Hepatocyte (in vitro differentiated cells): ENCODE measurements at places on chromosomes 7 and 10. TPM values are rescaled to one million over a fixed set of nuclear protein-coding genes. Genes with fewer than 3 reads are reported as not detected.

Gene FAM25G
- polyA plus RNA-seq = 0.57 TPM in 1 of 2 replicates, not detected in the other

Gene RUFY2
- 9.4 and 11.5 TPM in 2 replicates for polyA plus RNA-seq

Gene TWIST1
- 21.2 and 24.7 TPM in 2 replicates for polyA plus RNA-seq

Gene PLEKHS1
- polyA plus RNA-seq = not detected in 2 replicates

DNA sequence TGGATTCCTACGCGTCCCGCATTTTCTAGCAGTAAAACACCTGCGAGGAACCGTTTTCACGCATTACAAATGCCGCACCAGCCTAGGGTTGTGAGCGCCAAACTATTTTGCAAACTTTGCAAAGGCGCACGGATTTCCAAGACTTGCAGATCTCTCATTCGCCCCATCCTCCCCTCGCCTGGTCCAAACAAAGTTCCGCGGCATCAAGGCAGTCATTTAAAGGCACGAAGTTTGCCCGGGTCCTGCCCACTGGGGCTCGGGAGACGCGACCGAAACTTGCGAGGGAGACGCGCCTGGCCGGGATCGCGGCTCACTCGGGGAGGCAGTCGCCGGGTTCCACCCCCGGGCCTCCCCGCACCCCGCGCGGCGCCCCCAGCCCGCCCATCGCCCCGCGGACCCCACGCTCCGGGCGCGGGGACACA, 613 bp downstream of the USP6NL start:
- H3K36me3 ChIP-seq = no peaks in the 10 kb centered on the region
- peak overlapping the region; percentile 95 for H3K4me3 ChIP-seq
- no peaks in the 10 kb centered on the region for H3K27me3 ChIP-seq
- peak; percentile 47 for DNase-seq
- H3K4me1 ChIP-seq = peaks cover 9% of the 10 kb centered on the region
- H3K27ac ChIP-seq = peak overlapping the region; percentile 96

DNA sequence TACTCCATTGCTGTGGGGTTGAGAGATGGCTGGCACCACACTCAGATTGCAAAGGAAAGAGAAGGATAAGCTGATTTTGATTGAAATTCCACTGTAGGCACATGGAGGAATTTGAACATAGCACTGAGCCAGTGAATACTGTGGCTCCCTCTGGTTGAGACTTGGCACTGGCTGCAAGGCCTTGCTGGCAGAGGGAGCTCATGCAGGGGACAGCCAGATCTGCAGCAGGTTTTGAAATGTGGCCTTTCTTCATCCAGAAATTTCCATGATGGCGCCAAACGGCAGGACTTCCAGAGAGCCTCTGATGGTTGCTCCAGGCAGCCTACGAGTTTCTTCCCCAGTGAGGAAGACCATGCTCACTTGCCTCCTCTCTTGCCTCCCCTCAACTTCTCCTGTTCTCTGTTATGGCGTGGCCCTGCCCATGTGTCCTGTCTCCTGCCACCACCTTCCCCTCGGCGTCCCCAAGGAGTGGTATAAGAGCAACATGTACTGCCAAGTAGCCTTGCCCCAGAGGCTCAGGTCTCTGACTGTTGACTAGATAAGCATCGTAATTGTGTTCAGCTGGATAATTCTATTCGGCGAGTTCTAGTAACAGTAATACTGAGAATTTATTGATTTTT, 265.6 kb downstream of the CCDC3 start:
- H3K27ac ChIP-seq = no peak overlapping the region
- no peak for DNase-seq
- no peak overlapping the region for H3K4me3 ChIP-seq
- H3K27me3 ChIP-seq = no peaks in the 10 kb centered on the region

- no peaks in the 10 kb centered on the region for H3K36me3 ChIP-seq
- H3K4me3 ChIP-seq = no peak overlapping the region
- H3K27me3 ChIP-seq = no peaks in the 10 kb centered on the region
- no peaks in the 10 kb centered on the region for H3K4me1 ChIP-seq
Observed at GRCh38 chr10:5396556-5397300, 7.9 kb downstream of the TUBAL3 start.

- DNase-seq = no peak
- H3K27ac ChIP-seq = no peak overlapping the region
- no peak overlapping the region for H3K4me3 ChIP-seq
Observed at GRCh38 chr10:1509011-1509530, 228.3 kb downstream of the ADARB2 start.

DNA sequence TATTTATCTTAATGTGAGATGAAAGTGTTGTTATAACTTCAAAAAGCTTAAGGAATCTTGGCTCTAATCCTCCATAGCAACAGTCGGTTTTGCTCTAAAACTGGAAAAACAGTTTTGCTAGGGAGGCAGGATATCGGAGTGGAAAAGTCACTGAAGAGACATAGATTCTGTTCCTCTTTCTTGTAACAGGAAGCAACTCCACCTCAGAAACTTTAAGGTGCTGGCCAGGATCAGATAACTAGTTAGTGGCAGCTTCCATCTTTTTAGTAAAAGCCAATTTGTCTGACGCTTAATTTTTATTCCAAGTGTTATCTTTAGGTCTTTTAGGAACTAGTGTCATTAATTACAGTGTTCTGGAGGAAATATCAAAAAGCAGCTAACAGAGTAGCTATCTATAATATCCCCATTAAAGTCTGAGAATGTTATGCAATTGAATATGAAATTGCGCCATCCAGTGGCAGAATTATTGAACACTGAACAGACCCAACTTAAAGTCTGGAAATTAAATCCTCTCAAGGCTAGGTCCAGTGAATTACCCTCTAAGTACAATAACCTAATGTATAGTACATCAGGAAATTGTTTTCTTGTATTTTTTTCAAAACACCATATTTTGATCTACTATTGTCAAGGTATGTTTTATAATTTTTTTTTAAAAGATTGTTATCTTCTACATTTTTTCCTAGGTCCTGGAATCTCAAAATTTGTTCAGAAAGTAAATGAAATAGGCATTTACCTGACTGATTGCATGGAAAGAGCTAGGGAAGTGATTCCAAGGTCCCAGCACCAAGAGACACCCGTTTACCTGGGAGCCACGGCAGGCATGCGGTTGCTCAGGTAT, 65.9 kb upstream of the CC2D2B start:
- peak; percentile 60 for DNase-seq
- no peak overlapping the region for H3K27ac ChIP-seq
- no peaks in the 10 kb centered on the region for H3K36me3 ChIP-seq

DNA sequence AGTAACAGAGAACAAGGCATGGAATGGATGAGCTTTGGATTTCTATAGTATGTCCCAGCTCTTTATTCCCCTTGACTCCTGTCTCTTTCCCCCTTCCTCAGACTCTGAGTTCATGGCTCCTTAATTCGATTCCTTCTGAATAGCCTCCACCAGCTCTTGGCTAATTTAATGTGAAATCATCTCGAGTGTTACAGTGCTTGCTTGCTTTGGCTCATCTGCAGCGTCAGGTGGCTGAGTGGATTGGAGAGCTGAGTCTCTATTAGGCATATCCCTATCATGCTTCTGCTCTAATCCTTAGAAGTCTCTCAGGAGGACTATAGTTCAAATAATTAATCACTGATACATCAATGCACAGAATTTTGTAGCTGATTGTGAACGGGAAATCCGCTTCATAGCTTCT, 134.6 kb downstream of the LRRC4 start:
- H3K27me3 ChIP-seq = no peaks in the 10 kb centered on the region
- H3K36me3 ChIP-seq = no peaks in the 10 kb centered on the region
- H3K4me3 ChIP-seq = no peak overlapping the region
- H3K27ac ChIP-seq = peak overlapping the region; percentile 7
- DNase-seq = no peak
- H3K4me1 ChIP-seq = peaks cover 43% of the 10 kb centered on the region

DNA sequence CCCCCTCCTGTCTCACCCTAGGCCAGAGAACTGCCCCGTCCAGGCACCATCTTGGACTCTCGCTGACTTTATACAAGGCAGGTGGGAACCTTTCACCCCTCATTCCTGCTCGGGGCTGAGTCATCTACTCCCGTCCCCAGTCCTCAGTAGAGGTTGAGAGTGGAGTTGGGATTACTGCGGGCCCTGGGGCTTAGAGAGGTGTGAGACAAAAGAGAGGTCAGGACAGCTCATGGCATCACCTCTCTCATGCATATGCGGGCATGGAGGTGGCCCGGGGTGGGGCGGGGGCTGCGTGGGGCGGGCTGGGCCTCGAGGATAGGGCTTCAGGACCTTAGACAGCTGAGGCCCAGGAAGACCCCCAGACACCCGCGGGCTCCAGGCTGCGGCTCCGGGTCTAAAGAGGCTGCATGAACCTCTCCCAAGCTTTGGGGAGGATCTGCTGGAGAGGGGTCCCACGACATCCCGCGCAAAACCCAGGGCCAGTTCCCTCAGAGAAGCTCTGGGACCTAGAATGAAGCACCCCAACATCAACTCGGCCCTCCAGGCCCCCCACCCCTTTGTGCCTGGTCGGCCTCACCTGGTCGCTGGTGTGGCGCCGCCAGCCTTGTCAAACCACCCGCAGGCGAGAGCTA, 317 bp downstream of the PDZD7 start:
- H3K27me3 ChIP-seq = no peaks in the 10 kb centered on the region
- H3K36me3 ChIP-seq = no peaks in the 10 kb centered on the region
- H3K27ac ChIP-seq = peak overlapping the region; percentile 99
- no peak overlapping the region for H3K4me3 ChIP-seq
- DNase-seq = no peak

GRCh38 chr10:13673156-13673555, 86.4 kb downstream of the PRPF18 start:
- no peaks in the 10 kb centered on the region for H3K36me3 ChIP-seq
- H3K4me1 ChIP-seq = peaks cover 22% of the 10 kb centered on the region
- H3K4me3 ChIP-seq = no peak overlapping the region

DNA sequence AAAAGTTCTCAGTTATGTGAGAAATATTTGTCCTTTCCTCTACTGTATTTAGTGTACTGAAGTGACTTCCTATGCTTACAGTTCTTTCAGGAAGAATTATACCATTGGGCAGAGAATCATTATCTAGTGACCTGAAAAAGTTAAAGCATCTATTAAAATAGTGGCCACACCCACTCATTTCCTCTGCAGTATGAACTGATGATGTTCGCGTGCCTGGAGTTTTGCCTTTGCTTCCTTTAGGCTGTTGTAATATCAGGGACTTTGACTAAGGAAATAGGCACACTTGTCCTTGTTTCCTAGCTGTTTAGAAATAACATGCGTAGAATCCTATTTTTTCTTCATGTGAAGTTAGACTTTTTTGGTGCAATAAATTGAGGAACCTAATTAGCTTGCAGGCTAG, 100.7 kb downstream of the ZMYND11 start:
- H3K36me3 ChIP-seq = no peaks in the 10 kb centered on the region
- no peaks in the 10 kb centered on the region for H3K27me3 ChIP-seq
- no peak overlapping the region for H3K27ac ChIP-seq
- no peak overlapping the region for H3K4me3 ChIP-seq

- H3K4me3 ChIP-seq = no peak overlapping the region
- DNase-seq = no peak
- H3K27me3 ChIP-seq = no peaks in the 10 kb centered on the region
- H3K4me1 ChIP-seq = no peaks in the 10 kb centered on the region
- H3K36me3 ChIP-seq = no peaks in the 10 kb centered on the region
Observed at GRCh38 chr7:107267138-107267537, 98.3 kb downstream of the HBP1 start.

DNA sequence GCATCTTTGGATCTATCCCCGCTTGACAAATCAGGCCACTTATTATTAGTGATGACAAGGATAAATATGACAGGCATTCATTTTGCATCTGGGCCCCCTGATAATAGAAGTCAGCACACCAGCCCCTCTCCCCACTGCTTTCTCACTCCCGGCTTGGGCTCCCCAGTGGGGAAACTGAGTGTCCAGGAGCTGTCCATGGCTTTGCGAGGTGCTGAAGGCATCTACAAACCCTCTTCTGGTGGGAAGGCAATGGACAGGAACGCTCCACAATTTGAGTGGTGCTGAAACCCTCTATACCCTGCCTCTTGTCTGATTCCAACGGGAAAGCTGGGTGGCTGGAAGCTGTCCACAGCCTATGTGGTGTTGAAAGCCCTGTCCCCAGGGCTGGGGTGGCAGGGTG, 61.7 kb upstream of the PCBD1 start:
- DNase-seq = no peak
- H3K4me3 ChIP-seq = no peak overlapping the region
- no peaks in the 10 kb centered on the region for H3K36me3 ChIP-seq
- no peak overlapping the region for H3K27ac ChIP-seq
- H3K27me3 ChIP-seq = no peaks in the 10 kb centered on the region

- H3K27me3 ChIP-seq = no peaks in the 10 kb centered on the region
- no peaks in the 10 kb centered on the region for H3K36me3 ChIP-seq
- no peaks in the 10 kb centered on the region for H3K4me1 ChIP-seq
- DNase-seq = no peak
Observed at GRCh38 chr10:31197886-31198285, 121.1 kb upstream of the ZEB1 start.

GRCh38 chr10:3104251-3104918, 37.0 kb downstream of the PFKP start:
- no peak for DNase-seq
- H3K27me3 ChIP-seq = no peaks in the 10 kb centered on the region
- no peaks in the 10 kb centered on the region for H3K4me1 ChIP-seq
- no peak overlapping the region for H3K4me3 ChIP-seq

DNA sequence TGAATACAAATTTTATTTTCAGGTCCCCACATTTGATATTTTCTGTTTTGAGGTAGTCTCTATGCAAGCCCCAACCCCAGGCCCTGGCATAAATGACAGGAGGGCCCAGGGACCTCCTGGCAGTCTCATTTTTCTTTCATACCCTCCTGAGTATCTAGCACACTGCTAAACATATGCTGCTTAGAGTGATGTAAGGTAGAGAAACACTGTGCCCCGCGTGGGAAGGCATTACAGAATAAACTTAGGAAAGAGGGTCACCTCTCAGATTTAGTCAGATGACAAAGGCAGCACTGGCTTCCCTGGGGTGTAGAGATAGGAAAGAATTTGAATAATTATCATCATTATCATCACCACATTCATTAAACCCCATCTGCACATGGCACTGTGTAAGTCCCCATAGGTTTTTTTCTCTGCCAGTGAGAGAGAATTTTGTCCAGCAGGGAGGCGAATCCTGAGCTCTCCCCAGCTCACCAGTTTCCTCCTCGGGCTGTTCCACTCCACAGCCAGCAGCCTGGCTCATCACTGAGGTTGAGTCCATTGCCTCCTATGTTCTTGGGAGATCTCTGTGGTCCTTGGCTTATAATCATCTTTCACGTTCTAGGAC, 507.3 kb upstream of the GALNT17 start:
- no peak overlapping the region for H3K27ac ChIP-seq
- H3K36me3 ChIP-seq = no peaks in the 10 kb centered on the region
- DNase-seq = no peak
- no peaks in the 10 kb centered on the region for H3K4me1 ChIP-seq

GRCh38 chr7:25427721-25428120, 199.4 kb upstream of the NPVF start:
- H3K27me3 ChIP-seq = no peaks in the 10 kb centered on the region
- no peaks in the 10 kb centered on the region for H3K36me3 ChIP-seq
- no peak overlapping the region for H3K27ac ChIP-seq
